Pons (tissue), 1 donor: ENCODE measurements at places on chromosomes 12 and 14.

GRCh38 chr14:24556756-24557155 is 19.3 kb downstream of the CTSG start:
- DNase-seq, result no peak

GRCh38 chr14:71475916-71476315 is 456.3 kb upstream of the RGS6 start:
- DNase-seq, result no peak

DNA sequence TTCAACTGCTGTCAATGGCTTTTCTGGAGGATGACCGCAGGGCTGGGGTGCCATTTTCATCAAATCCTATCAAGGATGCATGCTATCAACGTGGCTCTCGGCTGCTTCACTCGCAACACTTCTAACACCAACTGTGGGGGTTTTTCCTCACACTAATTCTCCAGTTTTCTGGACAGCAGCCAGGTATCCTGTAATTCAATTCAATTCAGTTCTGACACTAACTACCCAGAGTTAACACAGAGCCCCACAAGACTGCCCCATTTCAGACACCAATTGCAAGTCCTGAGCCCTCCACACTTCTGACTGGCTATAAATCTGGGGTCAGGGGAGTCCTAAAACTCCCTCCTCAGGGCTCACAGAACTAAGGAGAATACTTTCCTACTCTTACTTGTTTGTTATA is 55.3 kb upstream of the TMCC3 start:
- DNase-seq, result no peak

DNA sequence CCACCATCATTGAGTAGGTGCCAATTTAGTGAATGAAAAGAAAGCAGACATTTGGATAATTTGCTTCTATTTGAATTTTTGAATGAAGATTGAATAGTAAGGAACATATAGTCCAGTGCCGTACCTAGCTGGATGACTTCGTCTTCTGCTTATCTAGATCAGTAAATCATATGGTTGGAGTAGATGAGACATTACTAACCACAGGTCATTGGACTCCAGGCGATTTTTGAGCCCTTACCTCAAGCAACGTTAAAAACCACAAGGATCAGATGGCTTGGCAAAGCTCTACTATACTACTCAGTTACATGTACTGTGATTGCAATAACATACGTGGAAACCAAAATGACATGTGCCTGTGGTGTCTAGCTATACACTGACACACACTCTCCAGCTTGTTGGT is 1.7 kb upstream of the SPATS2 start:
- no peak for DNase-seq

DNA sequence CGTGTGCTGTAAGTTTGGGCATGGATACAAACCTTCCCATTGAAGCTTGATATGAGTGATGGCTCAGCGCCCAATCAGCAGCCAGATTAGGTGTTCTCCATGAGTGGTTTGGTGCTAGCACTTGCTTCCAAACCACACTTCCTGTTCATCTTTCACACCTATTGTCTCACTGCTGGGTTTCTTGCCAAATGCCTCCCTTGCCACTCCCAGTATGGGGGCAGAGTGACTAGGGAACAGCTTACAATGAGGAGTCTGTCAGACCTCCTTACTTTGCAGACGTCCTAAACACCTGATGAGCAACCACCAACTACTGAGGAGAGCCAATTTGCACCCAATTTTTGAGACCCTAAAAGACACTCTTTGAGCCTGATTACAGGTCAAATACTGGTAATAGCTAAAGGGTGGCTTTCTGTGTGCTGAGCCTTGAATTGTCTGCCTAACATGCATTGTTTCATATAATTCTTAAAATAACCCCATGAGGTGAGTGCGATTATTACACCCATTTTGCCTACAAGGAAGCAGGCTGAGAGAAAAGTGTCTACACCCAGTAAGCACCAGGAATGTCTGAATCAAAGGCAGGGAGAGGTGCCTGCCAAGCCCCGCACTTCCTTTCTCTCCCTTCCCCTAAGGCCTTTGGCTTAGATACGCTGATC is 48.4 kb upstream of the FOS start:
- DNase-seq, result no peak

GRCh38 chr12:48627556-48627955 is 54.5 kb downstream of the KANSL2 start:
- no peak for DNase-seq

DNA sequence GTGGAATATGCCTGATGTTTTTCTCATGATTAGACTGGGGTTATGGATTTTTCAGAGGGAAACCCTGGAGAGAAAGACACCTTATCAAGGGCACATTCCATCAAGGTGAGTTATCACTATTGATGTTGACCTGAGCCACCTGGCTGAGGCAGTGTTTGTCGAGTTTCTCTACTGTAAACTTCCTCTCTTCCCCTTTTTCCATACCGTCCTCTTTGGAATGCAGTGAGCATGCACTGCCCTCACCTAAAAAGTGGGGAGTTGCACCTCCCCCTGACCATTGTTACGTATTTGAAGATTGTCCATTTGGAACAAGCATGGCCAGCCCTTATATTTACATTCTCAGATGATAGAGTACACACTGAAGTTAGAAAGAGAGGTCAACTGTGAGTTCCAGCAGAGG is 53.9 kb upstream of the PWP1 start:
- no peak for DNase-seq

- no peak for DNase-seq
These were observed 12.6 kb downstream of the NEDD1 start for GRCh38 chr12:96919510-96920210.
